ENCODE measurements at places on chromosomes 16 and 17.

- no peak for DNase-seq
These were observed at the start of gene RRAD for GRCh38 chr16:66925322-66925840. RRAD (minus strand) TSS chr16:66925535; CDS start chr16:66925179, 356 bp downstream.

- DNase-seq = no peak
These were observed 55.3 kb downstream of the RBFOX3 start for GRCh38 chr17:79555543-79555942.

GRCh38 chr17:28967221-28968135 is 16.2 kb upstream of the PHF12 start:
- DNase-seq = no peak

GRCh38 chr17:4334776-4335584 is 31.5 kb downstream of the UBE2G1 start:
- no peak for DNase-seq

DNA sequence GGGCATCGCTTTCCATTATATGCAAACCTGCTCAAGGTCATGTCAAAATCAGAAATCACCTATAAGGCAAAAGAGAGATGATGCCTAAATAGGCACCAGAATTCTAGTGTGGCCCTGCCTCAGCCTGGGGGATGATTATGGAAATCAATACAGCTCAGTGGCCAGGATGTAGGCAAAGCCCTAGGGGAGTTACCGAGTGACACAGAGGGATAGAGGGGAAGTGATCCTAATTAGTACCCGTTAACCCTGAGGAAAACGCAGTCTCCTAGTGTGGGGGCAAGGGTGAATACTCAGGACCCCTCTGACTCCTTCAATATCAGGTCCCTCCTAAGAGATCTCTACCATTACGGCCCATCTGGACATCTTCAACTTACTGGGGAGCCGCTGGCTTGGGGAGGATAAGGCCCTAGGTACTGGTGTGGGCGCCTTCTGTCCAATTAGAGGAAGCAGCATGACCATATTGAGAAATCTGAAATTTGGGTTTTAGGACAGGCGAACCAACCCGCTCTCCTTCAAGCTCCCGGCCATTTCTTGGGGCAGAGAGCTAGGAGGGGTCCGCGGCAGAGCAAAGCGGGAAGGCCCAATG is 725 bp downstream of the NT5C3B start:
- DNase-seq = no peak

GRCh38 chr17:15652960-15653359 is 31.2 kb downstream of the TRIM16 start:
- DNase-seq = no peak

DNA sequence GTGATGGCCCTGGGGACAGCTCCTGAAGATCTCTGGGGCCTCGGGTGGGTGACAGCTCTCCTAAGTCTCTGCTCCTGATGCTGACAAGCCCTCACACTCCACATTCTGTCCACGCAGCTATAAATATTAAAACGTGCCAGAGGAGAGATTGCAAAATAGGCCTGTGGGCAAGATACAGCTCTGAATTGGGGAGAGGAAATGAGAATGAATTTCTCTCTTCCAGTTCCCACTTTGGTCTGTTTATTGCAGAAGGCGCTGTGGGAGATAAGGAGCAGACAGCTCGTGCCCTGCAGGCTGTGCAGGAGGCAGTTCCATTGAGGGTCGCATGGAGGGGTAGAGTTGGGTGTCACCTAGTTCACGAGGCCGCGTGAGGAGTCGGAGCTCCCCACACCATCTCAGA is 87.5 kb upstream of the SDK2 start:
- DNase-seq = no peak

- DNase-seq = no peak
These were observed 19.5 kb downstream of the MARVELD3 start for GRCh38 chr16:71645450-71645849.

GRCh38 chr16:48609652-48610029 is 339 bp downstream of the N4BP1 start:
- no peak for DNase-seq

DNA sequence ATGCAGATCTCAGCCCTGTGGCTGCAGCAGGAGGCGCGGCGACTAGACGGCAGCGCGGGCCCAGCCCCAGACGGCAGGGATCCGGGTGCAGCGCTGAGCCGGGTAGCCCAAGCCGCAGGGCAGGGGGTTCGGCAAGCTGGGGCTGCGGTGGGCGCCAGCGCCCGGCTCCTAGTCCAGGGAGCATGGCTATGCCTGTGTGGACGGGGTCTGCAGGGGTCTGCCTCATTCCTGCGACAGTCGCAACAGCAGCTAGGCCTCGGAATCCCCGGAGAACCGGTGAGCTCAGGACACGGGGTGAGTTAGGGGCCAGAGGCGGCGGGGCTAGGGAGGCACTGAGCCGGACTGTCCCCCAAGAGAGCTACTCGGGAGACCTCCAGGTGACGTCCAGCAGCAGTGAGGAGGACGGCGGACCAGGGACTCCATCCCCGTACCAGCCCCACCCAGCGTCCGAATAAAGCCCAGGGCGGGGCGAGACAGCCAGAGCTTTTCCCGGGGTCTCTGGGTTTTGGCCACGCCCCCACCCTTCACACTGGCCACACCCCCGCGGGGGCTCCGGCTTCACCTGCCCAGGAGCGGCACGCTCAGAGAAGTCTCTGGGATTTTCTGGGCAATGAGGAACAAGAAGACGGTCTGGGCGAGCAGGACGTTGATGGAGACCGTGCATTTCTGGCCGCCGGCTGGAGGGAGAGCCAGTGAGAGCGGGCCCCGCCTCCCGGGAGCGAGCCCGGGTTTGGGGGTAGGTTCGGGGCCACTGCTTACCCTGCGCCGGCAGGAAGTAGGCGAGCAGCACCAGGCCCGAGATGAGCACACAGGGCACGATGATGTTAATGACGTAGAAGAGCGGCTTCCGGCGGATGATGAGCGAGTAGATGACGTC is 1.1 kb downstream of the C17orf107 start:
- DNase-seq = no peak

DNA sequence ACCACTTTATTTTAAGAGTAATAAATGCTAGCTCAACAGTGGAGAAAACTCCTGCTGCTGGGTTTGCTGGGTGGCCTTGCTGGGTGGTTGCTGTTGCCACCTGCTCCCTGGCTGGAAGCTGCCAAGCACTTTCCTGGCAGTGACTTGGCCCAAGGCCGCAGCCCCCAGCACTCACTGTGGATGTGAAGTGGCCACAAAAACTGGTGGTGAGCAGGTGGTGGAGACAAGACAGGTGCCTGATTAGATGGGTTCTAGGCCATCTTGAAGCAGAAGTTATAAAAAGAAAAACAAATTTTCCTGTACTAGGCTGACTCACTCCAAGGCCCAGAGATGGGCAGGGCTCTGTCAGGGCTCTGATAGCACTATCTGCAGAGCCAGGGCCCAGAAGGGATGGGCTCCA is 224.7 kb upstream of the NLRP1 start:
- DNase-seq = no peak

DNA sequence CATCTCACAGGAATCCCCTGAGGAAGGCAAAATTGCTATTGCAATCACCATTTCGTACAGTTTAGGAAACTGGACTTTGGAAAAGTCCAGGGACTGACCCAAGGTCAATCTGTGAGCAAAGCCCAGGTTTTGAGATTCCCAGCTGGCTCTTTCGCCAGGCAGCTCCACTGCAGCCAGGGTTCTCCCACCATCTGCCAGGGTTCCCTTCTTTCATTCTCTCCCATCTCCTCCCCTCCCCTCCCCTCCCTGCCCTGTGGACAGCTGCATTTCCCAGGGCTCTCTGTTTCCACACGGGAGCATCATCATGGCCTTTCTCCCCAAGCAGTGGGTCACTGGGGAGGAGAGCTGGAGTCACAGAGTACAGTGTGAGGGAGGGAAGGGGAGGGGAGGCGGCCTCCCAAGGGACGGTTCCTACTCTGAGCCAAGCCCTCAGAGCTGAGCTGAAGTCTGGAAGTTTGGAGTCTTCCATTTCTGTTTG is 11.9 kb upstream of the GSDMA start:
- DNase-seq = no peak

GRCh38 chr16:3256146-3256865 is at the start of gene MEFV:
MEFV (minus strand) TSS chr16:3256633; CDS start chr16:3256587, 46 bp downstream.
- no peak for DNase-seq

DNA sequence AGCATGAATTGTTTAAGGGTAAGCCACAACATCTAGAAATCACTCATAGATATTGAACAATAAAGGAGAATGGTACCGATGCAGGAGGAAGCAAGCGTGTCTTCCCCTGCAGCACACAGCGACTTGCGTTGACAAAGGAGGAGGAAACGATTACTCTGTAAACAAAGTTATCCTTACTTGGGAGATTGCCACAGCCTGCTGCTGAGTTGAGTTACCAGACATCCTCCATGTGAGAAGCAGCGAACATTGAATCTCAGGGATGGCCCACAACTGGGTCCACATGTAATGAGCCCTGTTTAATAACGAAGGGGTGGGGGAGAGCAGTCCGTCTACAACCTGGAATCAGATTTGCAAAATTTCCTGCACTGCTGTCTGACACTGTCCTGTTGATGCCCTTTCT is 27.7 kb downstream of the CLUH start:
- DNase-seq = no peak

Measured in cerebellar nuclear complex (tissue), 1 donor.